ENCODE measurements at places on chromosomes 5 and 9.
A peak's percentile ranks its signal among the peaks of the same experiment; 100 is the strongest.

- no peak for DNase-seq
Observed at GRCh38 chr9:113901221-113901688, 25.1 kb downstream of the ZNF618 start.

- DNase-seq, result peak; percentile 44
Observed at GRCh38 chr5:89556215-89556913, 673.4 kb upstream of the MEF2C start.

DNA sequence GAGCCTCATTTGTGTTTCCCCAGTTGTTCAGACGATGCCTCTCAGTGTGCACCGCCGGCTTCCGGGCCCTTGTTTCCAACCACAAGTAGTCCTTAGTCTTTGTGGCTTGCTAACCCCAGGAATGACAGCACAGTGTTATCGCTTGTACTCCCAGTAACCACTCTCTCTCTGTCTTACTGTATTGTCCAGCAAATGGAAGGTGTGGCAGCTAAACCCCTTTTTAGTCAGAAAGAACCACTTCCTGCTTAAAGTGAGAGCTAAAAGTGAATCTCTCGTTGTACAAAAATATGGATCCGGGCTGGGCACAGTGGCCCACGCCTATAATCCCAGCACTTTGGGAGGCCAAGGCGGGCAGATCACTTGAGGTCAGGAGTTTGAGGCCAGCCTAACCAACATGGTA is 61.3 kb downstream of the ENC1 start:
- no peak for DNase-seq

DNA sequence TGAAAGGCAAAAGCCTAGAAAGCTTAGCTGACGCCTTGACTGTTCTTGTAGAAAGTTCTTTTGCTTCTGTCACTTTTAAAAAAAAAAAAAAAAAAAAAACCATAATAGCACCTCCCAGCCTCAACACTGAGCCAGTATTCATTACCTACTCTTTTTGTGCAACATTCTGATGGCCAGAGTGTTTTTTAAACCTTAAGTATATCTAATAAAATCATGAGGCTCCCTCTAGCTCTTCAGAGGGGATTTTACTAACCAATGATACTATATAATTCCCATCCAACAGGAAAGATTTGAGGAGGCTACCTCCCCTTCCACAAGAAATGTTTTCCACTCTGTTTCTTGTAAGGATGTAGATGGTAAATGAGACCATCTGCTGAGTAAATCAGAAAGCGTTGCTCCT is 3.9 kb downstream of the BNC2 start:
- DNase-seq, result peak; percentile 12

- no peak for DNase-seq
Observed at GRCh38 chr9:5628183-5628529, 751 bp upstream of the RIC1 start.

GRCh38 chr5:135019314-135019713 is 14.7 kb downstream of the PITX1 start:
- DNase-seq, result no peak

DNA sequence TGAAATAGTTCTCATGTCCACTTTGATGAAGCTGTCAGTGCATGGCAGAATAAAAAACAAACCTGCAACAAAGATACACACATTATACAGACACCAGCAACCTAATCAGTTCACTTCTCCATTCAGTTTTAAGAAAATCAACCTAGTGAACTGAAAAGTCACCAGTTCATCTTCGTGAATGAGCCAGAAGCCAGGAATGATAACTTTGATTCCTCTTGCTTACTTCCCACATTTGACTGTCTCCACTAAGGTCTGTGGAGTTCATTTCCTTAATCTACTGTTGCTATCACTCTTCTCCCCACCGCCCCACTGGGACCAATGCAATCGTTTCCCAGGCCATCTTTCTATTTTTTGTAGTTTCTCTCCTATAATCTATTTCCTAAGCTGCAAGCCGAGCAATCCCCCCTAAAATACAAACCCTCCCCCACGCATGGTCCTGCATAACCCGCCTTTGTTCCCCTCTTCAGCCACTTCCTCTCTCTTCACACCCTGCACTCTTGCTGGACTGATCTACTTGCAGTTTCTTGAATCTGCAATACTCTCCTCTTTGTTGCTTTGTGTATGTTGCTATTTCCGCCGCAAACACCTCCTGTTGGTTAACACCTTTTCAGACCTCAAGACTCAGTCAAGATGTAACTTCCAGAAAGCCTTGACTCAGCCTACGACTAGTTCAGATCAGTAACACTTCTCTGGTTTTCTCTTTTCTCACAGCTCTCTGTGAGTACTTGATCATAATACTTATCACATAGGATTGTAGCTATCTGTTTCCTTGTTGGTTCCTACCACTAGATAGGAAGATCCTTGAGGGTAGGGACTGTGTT is 16.6 kb downstream of the STOM start:
- no peak for DNase-seq

DNA sequence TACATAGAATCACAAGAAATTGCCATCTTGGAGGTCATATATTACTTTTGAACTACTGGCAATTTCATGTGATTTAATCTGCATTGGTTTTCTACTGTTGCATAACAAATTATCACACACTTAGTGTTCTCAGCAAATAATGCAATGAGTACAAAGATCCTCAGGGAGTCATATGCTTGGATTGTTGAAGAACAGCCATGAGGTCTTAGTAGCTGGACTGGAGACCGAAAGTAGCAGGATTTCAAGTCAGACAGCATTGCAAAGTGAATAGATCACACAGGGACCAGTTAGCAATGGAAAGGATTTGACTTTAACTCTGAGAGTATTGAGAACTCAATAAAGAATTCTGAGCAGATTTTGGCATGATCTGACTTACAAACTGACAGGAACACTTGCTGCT is 32.2 kb upstream of the FRMD3 start:
- no peak for DNase-seq

DNA sequence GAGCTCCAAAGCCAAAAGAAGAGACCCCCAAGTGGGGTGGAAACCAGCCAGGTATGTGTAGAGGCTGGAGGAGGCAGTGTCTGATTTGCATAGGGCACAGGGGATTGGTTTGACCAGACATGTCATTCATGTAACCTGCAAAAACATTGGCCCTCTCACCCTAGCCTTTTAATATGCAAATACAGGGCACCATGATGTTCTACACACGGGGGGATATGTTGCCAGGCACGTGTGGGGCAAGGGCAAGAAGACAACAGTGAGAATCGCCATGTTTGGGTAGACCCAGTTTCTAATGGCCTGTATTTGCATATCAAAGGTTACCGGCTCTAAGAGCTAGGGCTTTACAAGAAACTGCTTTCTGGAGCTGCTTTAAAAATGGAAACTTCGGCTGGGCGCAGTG is 208.9 kb downstream of the GOLPH3 start:
- DNase-seq, result no peak

DNA sequence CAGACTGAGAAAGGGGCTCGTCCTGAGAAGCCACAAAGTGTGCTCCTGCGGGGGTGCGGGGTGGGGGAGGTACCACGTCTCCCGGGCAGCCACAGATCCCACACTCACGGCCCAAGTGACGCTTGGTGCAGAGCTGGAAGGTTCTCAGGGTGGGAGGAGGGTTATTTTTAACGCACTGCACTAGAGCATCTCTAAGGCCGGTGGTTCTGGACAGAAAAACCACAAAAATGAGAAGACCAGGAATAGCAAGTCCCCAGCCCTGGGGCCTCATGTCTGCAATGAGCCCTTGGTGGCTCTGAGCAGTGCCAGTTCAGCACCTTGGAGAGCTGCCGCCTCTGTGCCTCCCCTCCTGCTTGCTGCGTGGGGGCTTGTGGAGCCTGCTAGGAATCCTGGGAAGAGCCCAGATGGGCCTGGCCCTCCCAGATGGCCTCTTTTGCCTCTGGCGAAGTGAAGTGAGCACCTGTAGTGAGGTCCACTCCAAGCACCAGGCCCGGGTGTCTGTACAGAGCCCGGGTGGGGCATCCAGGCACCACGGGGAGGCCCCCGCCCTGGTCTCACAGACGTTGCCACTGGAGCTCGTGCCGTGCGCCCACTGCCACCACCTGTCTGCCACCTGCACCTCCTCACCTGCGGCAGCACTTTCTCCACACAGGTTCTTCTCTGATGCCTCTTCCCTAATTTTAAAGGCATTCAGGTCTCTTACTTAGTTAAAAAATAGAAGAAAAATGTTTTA is 48.9 kb upstream of the CACNA1B start:
- peak; percentile 15 for DNase-seq

DNA sequence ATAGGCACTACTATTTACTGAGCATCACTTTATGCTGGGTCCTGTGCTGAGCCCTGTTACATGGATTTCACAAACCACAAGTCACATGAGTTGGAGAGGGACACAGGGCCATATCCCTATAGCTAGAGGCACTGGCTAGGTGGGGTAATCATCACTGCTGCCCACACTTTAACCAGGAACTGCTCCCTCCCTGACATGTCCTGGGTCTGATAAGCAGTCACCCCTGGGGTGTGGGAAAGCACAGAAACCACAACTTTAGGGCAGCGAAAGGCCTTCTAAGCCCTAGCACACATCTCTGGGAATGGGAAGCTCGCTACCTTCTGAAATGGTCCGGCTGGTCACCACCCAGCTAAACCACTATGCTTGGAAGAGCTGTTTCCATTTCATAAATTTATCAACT is 15.0 kb downstream of the TBC1D2 start:
- no peak for DNase-seq

DNA sequence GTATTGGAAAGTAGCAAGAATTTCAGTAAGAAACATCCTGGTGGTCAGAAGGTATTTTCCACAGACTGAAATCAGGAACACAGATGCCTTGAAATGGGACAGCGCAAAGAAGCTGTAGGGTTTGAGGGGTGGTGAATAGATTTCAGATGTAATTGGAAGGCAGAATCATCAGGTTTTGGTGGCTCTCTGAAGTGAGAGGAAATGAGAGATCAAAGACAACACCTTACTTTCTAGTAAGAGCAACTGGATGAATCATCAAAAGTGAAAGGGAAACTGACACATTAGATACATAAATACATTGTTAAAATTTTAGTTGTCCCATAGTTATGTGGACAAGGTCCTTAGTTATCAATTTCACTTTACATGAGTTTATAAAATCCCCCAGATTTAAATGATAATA is 188.2 kb upstream of the SLC27A6 start:
- peak; percentile 3 for DNase-seq

DNA sequence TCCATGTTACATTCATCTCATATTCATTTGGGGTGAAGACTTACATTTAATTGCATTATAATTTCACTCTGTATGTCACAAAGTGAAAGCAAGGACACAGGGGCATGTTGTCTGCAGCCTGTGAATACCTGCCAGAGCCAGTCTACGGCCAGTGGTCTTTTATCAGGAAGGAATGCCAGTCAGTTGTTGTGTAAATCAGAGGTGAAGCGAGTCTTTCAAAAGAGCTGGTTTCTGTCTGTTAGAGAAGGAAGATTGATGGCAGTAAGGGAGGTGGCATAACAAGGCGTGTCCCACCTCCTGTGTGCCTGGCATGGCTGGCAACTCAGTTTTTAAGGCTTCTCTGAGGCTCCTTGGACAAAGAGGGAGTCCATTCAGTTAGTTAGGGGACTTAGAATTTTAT is 18.1 kb upstream of the SYK start:
- no peak for DNase-seq

GRCh38 chr5:43567967-43568366 is 11.1 kb upstream of the PAIP1 start:
- no peak for DNase-seq

DNA sequence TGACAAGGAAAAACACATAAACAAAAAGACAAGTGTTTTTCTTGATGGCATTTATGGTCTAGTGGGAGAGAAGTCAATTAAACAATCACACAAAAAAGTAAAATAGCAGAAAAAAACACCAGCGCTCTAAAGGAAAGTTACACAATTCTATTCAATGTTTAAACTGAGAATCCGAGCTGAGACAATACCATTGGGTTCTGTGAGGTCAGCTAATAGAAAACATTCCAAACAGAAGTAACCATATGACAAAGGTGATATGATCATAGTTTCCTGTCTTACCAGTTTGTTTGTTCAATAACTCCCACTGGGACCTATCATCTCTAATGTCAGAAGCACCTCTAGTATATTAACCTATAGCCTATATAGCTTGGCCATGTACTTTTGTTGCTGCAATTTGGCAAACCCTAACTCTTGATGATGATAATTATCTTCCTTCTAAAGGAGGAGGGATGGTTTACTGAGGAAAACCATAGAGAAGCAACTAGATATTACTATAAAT is 1030.0 kb downstream of the CDH12 start:
- DNase-seq, result no peak

DNA sequence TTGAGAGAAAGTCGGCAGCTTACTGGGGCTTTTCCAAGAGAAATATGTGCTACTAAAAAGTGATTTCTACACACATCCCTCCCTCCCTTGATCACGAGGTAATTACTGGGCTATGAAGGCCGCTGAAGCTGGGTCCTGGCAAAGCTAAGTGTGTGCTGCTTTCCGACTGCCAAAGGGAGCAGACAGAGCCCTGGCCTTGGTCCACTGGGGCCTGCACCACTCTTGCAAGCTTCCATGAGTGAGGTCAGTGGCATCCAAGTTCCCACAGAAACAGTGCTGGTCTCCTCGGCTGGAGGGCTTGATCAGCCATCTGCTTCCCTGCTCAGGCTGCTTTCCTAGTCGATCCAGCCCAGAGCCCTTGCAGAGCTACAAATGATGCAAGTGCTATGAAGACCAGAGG is 154.8 kb upstream of the LHFPL2 start:
- DNase-seq, result no peak

DNA sequence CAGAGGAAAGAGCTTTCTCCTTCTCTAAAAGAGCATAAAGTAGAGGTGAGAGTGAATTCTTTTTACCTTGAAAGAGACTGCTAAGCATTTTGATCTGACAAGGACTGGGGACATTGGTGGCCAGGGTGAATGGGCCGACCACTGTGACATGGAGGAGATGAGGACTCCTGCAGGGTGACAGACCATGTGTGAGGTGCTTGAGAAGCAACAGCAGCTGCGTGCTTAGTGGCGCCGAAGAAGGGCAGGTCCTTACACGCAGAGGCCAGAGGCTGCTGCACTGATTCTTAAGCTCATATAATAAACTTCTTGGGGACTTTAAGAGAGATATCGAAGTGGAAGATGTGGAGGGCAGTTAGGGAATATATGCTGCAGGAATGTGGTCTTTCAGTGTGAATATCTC is 8.7 kb upstream of the JAKMIP2 start:
- DNase-seq, result no peak

- DNase-seq, result no peak
Observed at GRCh38 chr5:164237486-164237885, 732.1 kb downstream of the MAT2B start.

DNA sequence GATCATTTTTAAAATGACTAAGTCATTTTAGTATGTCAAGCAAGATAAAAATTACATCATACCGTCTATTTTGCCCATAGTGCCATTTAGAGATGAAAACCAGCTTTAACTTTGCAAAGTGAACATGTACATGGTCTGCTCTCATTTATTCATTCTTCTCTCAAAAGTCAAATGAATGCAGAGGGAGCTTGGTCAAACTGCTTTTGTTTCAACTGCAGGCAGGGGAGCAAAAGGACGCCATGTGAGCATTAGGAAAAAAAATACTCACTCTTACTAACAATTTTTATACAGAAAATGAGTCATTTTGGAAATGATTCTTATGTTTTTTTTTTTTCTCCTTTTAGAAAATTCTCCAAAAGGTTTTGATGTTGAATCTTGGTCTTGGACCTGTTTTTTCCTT is 15.7 kb downstream of the SCGB3A1 start:
- DNase-seq, result no peak

- DNase-seq, result no peak
Observed at GRCh38 chr9:18824095-18824666, 208.8 kb downstream of the SAXO1 start.

Data from EL (cell line).